ENCODE measurements at places on chromosomes 1 and 21.

- no peak for DNase-seq
These were observed 57.5 kb downstream of the CD247 start for GRCh38 chr1:167460836-167461235.

DNA sequence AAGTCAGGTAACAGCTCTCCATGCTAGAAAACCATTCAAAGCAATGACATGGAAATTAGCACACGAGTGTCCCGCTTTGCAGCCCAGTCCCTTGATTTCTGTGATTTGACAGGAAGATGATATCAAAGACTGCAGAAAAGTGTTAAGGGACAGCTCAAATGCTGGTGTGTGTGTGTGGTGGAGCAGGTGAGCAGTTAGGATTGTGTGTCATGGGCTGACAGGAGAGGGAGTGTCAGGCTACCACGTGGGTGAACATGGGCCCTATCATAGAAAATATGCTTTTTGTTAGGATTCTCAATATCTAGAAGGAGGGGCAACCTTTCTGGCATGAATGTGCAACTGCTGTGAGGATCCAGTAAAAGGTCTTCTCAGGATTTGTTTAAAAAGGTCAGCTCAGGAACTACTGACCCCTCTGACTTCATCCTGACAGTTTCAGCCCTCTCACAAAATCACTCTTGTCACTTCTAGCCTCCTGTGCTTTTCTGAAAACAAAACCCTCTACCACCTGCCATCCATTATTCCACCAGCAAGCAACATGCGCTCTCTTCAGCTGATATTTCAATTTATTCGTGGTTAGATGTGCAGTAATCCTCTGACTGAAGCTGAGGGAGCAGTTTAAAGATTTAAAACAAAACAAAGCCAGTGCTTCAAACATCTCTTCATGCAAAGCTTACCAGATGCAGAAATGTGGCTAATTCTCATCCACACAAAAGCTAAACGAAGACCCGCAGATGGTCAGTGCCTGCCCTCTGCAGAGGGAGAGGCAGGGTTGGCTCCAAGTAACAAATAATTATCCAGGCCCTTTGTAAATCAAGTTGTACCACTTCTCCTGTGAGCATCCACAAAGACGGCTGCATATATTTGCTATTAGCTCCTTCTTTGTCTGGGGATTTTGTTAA, 397.9 kb downstream of the PTBP2 start:
- no peak for DNase-seq

GRCh38 chr1:173438675-173439074, 38.5 kb upstream of the PRDX6 start:
- no peak for DNase-seq

- DNase-seq = no peak
These were observed 43.2 kb downstream of the MRPS6 start for GRCh38 chr21:34116569-34116968.

- no peak for DNase-seq
These were observed 44.3 kb downstream of the CD34 start for GRCh38 chr1:207866471-207867135.

DNA sequence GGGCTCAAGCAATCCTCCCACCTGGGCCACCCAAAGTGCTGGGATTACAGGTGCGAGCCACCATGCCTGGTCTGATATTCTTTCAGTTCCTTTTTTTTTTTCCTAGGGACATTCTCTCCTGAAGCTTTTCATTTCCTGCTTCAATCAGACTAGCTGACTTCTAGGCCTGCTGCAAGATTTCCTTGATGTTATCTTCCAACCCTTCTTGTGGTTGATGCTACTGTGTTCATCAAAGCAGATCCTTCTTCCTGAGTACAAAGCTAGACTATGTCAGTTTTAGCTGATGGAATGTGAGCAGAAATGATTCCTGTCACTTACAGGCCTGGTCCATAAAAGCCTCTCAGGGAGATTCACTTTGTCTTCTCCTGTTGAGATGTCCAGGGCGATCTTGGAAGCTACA, 146.4 kb downstream of the CDC7 start:
- no peak for DNase-seq

- no peak for DNase-seq
These were observed 11.0 kb downstream of the UBL4B start for GRCh38 chr1:110123224-110123623.

- no peak for DNase-seq
These were observed 70.3 kb upstream of the RGL1 start for GRCh38 chr1:183734543-183735036.

DNA sequence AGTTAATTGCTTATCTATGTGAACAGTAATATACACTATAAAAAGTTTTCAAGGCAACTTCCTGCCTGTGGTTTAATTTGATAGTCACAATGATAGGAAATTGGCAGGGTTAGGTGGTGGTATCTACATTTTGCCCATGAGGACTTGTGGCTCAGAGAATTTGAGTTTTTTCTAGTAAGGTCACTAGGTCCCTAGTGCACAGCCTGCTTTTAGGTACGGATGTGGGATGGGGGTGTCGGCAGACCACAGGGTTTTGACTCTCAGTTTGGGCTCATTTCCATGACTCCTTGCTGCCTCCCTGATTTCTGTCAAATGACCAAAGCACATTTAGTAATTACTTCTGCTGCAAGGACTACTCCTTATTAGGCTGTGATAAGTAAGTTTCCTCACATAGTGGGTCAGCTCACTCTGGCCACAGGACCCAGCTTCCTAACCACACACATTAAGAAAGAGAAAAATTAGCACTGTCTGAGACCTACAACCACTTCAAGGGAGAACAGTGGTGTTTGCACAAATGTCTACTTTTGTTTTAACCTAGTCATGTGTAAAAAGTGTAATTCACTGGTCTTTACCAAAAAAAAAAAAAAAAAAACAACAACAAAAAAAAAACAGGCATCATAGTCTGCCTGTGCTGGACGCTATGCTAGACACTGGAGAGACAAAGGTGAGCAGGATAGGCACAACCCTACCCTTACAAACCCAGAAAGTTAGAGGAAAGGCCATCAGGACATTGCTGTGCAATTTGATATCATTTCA, 43.7 kb downstream of the MRPL39 start:
- no peak for DNase-seq

DNA sequence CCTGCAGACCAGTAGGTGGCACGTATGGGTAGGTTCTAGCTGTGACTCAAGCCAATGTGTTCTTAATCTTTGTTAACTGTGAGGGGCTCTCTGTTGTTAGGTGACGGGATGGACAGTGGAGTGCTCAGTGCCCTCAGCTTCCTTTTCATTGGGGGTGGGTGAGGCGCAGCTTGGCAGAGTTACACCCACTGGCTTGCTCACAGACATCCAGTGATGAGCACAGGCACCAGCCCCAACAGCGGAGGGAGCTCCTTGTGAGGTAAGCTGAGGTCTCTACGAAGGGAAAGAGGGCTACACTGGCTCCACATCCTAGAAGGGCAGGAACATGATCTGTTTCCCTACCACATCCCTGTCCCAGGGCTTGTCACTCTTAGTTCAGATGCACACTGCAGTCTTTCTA, 871.3 kb downstream of the LRRIQ3 start:
- DNase-seq = no peak

- no peak for DNase-seq
These were observed 85.9 kb upstream of the ADAM30 start for GRCh38 chr1:119981986-119982815.

- DNase-seq = peak; percentile 66
These were observed 11.1 kb downstream of the ADPRS start for GRCh38 chr1:36099681-36100341.

GRCh38 chr1:3539707-3540425, 71.4 kb downstream of the MEGF6 start:
- no peak for DNase-seq

DNA sequence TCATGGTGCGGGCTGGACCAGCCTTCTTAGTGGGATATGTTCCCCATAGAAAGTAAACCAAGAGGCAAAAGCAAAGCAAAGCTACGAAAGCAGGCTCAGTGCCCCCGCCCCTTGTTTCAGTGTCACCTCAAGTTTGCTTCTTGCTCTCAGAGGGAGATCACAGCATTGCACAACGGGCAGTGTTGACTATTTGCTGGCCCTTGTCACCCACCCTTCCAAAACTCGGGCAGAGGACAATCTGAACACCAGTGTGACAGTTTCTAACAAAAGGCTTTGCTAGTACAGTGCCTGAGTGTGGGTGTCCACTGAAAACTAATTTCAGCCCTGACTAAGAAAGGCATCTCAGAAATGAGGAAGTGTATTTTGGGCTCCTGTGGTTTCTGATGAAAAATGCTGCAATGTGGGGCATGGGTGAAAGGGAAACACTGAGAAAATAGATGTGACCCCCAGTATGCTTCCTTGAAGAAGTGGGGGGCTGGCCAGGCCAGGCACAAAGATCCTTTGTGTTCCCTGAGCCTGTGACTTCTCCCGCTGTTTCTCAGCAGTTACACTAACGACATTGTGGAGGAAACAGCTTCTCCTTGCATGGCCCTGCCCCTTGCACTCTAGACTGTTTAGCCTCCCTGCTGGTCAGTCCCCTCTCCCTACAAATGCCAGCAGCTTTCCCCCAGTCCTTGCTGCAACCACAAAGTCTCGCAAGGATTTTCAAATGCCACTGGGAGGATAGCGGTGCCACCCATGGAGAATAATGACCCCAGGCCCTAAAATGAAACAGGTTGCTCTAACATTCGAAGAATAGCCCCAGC, 33.3 kb upstream of the KCNE1 start:
- no peak for DNase-seq

DNA sequence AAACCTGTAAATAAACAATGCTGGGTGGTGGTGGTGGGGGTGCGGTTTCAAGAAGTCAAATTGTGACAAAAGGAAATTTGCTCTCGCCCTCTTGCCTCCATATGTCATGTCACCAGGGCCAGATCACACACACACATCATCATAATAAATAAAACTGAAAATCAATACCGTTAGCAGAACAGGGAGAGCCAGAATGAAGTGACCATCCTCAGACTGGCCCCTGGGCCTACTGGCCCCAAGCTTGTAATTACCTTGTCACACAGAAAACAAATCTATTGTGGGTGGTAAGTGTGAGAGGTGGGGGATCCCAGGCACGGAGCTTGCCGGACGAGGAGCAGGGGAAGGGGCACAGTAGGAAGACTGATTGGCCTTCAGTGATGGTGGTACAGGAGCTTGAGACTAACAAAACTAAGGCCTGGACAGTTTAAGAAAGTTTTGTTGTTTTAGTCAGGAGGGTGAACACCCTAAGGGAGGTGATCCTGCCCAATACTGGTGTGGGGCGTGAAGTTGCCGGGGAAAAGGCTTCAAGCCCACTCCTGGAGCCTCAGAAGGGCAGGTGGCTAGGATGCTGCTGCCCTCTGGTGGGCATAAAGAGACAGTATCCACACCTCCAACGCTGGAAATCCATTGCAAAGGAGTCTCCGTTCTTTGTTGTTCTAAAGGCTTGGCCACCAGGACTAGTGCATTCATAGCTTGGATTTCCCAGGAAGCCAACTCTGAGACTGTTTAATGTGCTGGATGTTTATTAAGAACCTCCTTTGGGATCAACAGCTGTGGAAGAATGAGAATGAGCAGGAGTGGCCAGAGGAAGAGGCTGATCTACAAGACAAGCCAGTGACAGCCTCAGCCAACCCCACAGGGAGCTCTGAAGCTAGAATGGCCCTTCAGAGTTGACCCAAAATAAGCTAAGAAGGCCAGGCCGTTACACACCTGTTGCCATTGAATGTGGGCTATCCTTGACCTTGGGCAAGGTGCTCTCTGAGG, 8.1 kb upstream of the C1orf216 start:
- peak; percentile 30 for DNase-seq

DNA sequence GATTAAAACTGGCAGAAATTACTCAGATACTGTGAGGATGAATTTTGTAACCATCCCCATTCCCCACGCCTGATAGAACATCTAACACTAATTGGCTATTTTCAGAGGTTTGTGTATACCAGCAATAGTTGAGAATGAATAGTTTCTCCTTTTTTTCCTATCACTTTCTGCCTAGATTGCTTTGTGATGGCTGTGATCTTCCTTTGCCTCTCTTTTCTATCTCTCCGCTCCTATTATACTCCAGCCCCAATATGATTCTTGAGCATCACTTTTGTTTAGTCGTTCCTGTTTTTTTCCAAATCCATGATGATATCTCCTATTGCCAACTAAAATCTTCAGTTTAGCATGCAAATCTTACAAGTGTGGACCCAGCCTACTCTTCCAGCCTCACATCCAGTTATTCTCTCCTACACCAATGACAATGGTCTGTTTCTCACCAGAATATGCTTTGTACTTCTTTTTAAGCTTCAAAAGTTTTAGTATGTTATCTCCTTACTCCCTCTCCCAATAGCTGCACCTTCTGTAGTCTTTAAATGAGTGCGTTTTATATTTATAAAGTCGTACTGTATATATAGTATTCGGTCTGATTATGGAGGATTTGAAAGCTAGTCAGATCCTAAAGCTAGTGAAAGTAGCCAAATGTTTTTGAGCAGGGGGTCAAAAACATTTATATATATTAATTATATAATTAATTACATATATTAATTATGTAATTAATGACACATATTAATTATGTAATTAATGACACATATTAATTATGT, 25.2 kb downstream of the MAGI3 start:
- no peak for DNase-seq

DNA sequence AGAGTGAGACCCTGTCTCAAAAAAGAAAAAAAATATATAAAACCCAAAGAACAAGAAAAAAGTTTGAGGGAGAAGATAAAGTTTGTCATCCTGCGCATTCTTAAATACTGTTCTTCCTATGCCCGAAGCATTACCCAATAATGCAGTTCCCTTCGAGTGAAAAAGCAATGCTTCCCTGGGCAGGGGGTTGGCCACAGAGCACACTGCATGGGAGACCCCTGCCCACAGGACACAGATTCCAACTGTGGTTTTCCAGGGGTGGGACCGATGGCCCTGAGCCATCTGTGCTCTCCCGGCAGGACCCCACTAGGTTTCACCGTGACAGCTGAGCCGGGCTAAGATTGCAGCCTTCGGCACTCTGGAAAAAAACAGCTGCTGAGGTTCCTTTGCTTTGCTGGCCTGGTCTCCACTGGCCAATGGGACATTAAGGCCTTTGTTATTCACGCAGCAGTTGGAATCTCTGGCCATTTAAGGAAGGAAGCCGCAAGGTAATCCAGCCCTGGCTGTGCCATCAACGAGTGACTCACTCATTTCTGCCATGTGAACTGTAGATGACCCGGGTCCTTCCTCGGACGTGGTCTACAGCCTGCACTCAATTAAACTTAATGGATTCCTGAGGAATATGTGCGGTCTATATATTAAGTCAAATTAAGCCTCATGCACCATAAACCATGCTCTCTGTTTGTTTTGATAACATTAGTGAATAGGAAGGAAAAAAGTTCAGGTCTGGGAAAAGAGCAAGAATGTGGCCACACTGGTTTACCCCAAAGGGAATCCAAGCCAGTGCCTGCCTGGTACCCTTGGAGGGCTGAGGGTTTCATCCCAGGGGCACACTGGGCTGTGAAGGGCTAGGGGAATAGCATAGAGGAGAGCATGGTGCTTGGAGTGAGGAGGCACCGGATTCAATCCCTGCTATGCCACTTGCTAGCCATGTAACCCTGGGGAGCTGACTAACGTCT, 163.2 kb downstream of the ZBTB18 start:
- no peak for DNase-seq

GRCh38 chr1:31657972-31658510, 13.4 kb upstream of the PEF1 start:
- DNase-seq = no peak

- DNase-seq = no peak
These were observed 46.7 kb upstream of the PTBP2 start for GRCh38 chr1:96674915-96675314.

All from activated T-cell treated with anti-CD3 and anti-CD28 coated beads for 24 hours (primary cell).